ENCODE measurements at places on chromosomes 4 and X. TPM values are rescaled to one million over a fixed set of nuclear protein-coding genes. Genes with fewer than 3 reads are reported as not detected.

TAF7L gene
- 5.0 TPM for total RNA-seq

CLIC2 gene
- total RNA-seq, result 0.10 TPM

CCSER1 gene
- not detected for total RNA-seq

CT83 gene
- not detected for total RNA-seq

- DNase-seq, result no peak
These were observed 261.1 kb upstream of the GATB start for GRCh38 chr4:152021788-152022438.

DNA sequence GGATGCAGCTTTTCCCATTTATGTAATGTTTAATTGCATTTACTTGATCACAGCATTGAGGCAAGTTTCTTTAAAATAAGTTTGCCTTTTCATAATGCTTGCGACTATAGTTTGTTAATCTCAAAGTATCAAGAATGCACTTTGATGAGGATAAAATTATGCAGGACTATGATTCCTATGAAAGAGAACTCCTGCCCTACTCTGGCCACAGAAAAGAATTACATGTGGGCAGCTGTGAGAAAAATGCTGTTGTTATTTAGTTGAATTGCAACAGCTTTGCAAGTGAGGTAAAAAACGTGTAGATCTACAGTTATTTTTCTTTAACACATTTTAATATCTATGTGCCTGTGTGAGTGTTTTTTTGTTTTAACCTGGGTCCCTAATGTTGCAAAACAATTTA lies 12.5 kb upstream of the OSTC start:
- DNase-seq, result no peak

- no peak for DNase-seq
These were observed 922.0 kb downstream of the NLGN4X start for GRCh38 chrX:5306654-5307121.

- no peak for DNase-seq
These were observed 23.4 kb upstream of the CT47A1 start for GRCh38 chrX:121008920-121009319.
